ENCODE measurements at places on chromosomes 2 and 18.

GRCh38 chr2:241226723-241227572 lies 38.5 kb downstream of the ANO7 start:
- DNase-seq, result no peak

DNA sequence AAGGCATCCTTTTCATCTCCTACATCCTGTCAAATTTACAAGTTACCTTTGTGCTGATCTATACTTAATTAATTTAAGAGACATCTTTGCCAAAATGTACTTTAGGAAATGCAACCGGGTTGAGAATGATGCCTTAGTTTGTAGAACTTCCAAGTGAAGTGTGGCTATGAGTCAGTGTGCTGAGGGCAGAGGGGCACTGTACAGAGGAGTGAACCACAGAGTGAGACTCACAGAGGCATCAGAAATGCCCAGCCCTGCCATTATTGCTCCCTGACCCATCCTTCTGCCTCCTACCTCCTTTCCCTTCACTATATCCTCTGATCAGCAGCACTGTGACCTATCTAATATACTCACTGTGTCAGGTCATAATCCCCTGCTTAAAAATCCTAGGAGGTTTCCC lies 320.1 kb downstream of the LRRTM1 start:
- no peak for DNase-seq

DNA sequence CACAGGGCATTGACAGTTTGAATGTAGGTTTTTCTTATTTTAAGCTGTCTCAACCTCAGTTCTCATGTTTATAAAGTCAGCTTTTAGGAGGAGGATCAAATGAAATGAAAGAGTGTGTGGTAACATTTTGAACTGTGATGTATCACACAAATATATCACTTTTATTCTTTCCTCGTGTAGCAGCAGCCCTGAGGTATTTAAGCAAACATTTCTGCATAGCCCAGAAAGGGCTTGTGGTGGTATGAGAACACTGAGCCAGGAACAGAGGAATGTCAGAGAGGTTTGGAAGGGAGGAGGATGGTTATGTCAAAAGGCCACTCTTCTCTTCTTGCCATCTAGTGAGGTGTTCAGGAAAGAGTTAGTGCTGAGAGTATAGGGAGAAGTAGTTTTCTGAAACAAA lies 150.2 kb downstream of the PARD3B start:
- no peak for DNase-seq

- DNase-seq, result peak; percentile 30
These were observed 189.8 kb downstream of the SNTG2 start for GRCh38 chr2:1140389-1141003.

- DNase-seq, result peak; percentile 33
These were observed 110.5 kb upstream of the ID2 start for GRCh38 chr2:8571301-8571791.

- DNase-seq, result no peak
These were observed 38.0 kb downstream of the CYP1B1 start for GRCh38 chr2:38037757-38038621.

DNA sequence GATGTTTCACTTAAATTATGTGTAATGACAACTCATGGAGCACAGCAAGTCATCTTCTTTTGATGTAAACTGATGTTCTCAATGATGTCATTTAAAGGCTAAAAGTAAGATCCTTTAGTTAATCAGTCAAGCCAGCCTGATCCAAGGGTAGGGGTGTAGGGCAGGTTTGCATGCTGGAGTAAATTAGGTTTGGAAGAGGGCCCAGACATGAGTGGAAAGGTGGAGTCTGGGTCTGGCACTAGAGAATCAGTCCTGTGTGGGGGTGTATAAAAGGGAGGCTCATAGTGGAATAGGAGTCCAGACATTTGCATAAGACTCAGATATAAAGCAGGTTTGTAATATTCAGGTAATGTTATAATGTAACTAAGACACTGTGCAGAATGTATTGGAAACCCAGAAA lies 88.8 kb upstream of the NYAP2 start:
- DNase-seq, result no peak

GRCh38 chr2:51619961-51620360 lies 588.0 kb upstream of the NRXN1 start:
- no peak for DNase-seq

- no peak for DNase-seq
These were observed 213.9 kb upstream of the GULP1 start for GRCh38 chr2:188077757-188078156.

Data from naive thymus-derived CD8-positive, alpha-beta T cell (primary cell).